T-helper 2 cell treated with Interferon-gamma antibody and Interleukin-4, amounts not matched to agents 5 μg/mL and 100 μg/mL, for 36 hours (primary cell): ENCODE measurements at places on chromosomes 7 and 10.

- no peak for DNase-seq
Observed at GRCh38 chr10:72906446-72906845, 12.9 kb downstream of the OIT3 start.

DNA sequence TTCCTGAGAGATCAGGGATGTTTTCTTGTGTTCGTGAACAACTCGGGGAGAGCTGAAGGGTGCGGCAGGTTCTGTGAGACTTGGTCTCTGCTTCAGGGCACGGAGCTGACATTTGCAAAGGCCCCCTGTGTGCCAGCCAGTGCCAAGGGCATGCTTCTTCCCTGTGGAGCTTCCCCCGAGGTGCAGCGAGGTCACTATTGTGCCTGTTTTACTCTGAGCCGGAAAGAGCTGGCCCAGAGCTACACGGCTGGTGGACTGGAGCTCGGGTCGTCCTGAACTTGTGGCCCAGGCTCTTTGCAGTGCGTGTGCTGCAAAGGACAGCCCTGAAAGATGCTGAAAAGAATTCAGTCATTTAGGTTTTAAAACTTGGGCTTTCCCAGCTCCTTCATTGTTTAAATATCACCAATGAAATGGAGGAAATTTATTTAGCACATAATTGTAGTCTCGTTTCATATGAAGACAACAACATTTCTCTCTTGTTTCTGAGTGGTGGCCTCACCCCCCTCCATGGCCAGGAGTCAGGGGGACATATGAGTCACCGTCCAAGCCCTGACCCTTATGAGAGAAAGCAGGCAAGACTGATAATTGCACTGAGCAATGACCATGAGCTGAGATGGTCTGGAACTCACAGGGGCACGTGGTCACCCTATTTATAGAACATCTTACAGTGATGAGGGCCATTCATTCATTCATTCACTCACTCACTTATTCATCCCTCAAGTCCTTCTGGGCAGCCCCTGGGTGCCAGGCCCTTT is 102.6 kb downstream of the PTPRE start:
- no peak for DNase-seq

DNA sequence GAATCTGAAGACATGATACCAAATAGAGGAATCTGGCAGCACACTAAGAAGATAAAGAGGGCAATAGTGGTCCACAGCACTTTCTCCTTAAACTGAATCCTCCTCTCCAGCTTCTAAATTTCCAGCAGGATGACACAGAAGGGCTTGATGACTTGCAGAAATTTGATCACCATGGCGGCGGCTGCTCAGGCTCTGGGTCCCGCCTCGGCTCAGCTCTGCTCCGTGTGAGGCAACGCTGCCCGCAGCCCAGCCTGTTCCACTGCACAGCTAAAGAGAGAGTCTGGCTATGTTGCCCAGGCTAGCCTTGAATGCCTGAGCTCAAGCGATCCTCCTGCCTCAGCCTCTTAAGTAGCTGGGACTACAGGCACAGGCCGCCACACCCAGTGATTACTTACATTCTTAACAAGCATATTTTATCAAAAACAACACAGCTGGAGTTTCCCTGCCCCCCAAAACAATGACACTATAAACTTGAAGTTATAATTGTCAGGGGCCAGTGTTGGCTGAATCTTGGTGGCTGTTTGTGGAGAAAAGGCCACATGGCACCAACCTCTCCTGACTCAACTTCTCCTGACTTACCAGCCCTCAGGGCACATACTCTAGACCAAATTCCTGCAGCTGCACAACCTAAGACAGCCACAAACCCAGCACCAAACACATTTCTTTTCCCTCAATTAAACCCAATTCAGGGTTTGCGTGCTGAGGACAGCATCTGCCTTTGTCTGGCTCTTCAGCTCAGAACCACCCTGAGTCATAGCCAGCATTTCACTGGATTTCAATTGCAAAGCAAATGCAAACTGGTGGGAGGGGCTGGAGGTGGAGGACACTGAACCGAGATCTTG is 11.6 kb upstream of the TNPO3 start:
- DNase-seq = no peak

GRCh38 chr7:106617860-106618259 is 43.1 kb downstream of the CCDC71L start:
- DNase-seq = no peak

DNA sequence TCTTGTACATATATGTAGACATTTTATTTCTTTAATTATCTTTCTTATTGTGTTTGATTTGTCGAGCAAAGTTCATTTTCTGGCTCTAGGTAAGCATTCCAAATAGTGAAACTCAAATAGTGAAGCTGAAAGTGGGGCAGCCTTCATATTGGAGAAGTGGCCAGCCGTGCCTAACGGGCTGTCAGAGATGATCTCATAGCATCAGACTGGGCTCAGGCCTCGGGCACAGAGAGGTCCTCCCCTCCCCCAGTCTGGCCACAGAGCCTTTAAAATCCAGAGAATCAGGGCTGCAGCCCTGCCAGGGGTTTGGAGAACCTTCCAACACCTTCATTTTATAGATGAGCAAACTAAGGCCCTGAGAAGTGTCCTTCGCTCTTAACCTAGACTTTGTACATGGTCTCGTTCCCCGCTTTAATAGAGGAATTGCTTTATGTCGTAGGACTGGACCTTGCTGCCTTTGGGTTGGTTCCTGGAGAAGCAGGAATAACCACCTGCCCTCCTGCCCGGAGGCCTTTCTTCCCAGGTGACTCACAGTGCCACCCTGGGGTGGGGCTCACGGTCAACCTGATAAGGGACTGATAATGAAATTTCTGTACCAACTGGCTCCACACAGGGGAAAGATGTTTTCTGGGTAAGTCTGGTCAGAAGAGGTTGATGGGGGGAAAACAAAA is 7.3 kb downstream of the TSPAN15 start:
- no peak for DNase-seq

DNA sequence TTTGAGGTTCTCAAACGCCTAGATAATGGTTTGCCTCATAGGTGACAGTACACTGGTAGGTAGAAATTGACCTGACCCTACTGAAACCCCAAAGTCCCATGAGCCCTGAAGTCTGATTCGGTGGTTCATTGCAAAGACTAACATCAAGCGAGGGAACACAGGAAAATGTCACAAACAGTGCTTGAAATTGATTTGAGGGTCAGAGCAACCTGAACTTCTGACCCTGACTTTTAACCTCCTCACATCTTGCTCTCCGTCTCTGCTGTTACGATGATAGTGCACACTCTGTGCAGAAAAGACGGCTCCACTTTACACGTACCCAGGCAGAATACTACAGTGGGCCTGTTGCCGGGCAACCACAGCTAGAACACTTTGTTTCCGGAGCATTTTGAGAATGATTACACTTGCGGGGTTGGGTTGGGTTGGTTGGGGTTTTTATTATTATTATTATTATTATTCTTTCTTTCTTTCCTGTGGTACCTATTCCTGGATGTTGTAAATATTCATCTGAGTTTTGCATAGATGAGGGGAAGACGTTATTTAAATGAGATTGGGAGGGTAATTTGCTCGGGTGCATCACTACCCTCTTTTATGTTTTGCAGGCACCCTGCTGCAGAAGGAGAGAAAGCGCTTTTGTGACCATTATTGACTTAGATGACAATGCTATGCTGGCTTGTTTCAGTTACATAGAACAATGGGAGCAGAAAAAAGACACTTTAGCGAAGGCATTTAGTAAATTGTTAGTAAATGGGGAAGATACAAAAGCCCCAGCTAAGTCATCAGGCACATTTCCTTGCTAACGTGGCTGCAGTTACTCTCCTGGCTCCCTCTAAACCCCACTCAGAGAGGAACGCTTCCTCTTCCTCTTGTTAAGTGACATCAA is 438.1 kb upstream of the NRP1 start:
- DNase-seq = no peak

GRCh38 chr7:112056409-112056808 is 149.8 kb downstream of the DOCK4 start:
- no peak for DNase-seq

- no peak for DNase-seq
Observed at GRCh38 chr7:51222916-51223315, 93.7 kb downstream of the COBL start.

- DNase-seq = no peak
Observed at GRCh38 chr7:122748195-122748594, 45.5 kb upstream of the RNF148 start.

DNA sequence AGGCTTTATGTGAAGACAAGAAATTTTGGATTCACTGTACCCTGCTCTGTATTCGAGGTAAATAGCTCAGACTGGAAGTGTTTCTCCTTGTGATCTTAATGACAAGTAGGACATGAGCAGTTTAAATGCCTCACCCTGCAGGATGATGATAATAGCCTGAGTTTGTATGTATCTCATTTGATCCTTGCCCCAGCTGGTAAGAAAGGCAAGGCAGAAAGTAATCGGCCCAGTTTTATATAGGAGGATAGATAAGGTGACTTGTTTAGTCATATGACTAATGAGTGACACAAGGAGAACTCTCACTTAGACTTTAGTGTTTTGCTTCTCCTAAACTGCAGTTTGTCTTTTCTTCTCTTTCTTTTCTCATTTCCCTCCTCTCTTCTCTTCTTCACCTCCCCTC is 372.6 kb downstream of the PHF14 start:
- DNase-seq = no peak

DNA sequence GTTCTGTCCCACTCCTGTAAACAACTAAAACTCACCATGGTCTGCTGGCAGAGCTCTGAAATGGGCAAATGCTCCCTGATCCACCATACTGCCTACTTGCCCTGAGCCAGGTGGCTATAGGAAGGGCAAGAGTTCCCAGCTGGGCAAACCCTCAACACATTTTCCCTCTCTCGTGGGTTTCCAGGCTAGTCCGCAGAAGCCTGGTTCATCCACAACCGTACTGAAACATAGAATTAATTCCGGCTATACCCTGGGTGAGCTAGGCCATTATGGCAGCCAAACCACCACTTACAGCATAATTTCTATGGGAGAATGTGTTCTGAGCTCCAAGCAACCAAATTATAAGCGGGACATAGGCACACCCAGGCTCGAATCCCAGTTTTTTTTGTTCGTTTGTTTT is 20.1 kb upstream of the DDIT4 start:
- no peak for DNase-seq

DNA sequence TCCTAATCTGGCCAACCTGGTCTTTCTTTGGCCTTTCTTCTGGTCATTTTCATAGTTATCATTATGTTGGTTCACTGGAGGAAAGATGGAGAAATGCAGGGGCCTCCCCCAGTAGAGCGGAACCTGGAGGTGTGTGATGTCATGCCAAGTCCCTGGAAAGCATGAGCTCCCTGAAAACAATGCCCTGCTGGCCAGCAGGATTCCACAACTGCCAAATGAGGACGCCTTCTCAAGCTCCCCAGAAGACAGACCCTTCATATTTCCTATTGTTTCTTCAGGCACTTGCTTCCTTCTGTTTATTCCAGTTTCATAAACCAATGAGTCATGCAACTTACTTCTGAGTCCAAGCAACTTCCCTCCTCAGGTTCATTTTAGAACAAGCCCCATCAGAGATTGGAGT is 339.0 kb downstream of the GATA3 start:
- DNase-seq = no peak

GRCh38 chr10:124403548-124403947 is 15.2 kb downstream of the OAT start:
- peak; percentile 34 for DNase-seq

GRCh38 chr7:105345003-105345402 is 43.7 kb downstream of the SRPK2 start:
- no peak for DNase-seq

DNA sequence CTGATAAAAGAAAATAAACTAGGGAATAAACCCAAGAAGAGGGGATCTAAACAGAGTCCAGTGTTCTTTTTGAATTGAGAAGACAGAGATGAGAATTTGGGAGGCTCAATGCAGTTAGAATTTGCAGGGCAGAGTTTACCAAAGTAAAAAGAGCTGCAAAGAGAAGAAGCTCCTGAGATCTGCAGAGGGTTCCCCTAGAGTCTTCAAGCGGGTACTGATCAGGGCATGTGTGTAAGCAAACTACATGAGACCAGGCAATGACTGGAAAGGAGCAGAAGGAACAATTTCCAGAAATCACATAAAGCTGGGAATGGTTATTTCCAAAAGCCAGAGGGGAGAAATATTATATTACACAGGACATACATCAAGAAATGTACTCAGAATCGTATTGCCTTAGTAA is 58.1 kb upstream of the TES start:
- no peak for DNase-seq

- DNase-seq = no peak
Observed at GRCh38 chr7:20217193-20217948, at the start of gene MACC1. Gene MACC1, minus strand, starts transcription at chr7:20217384. Its CDS starts 55,522 bp downstream, at chr7:20161862.

- no peak for DNase-seq
Observed at GRCh38 chr10:80203835-80204676, 1.3 kb downstream of the ANXA11 start.

DNA sequence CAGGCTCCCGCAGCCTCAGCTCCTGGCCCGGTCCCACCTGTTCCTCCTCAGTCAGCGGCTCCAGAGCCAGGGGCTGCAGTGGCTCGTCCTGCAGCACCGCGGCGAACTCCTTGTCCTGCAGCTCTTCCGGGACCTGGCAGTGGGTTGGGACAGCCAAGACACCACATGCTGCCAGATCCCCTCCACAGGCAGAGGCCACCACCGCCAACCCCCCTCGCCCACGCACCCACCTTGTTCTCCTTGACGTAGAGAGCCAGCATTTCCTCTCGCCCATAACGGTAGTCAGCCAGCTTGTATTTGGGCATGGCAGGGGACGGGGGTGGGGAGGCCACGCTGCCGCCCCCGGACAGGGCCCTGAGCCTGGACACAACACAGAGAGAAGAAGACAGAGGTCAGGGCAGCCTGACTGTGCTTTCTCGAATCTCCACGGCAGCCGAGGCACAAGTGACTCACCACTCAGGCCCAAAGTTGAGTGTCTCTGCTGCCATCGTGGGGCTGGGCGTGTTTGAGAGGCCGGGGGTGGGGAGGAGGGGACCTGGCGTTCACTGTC is 6.2 kb downstream of the GIGYF1 start:
- DNase-seq = no peak

DNA sequence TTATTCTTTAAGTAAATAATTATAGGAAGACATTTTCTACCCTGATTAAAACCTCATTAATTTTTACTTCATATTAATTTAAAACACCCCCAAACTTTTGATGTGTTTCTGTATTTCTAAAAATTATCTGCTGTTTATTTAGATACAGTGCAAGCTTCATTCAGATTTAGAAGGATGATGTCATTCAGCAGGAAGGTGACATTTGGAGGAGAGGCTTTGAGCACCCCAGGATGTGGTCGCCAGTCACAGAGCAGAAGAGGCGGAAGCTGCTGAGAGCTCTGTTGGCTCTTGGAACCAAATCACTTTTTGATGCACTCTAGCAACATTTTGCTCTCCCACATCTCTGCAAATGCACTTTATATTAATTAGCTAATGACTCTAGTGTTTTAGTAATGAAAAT is 233.9 kb upstream of the CACNA2D1 start:
- DNase-seq = peak; percentile 29
